ENCODE measurements at places on chromosomes 11 and 22.
A peak's percentile ranks its signal among the peaks of the same experiment; 100 is the strongest.

- DNase-seq, result no peak
Observed at GRCh38 chr11:3796801-3797328, 489 bp downstream of the NUP98 start.

- no peak for DNase-seq
Observed at GRCh38 chr11:103929170-103929903, 107.1 kb upstream of the DDI1 start.

DNA sequence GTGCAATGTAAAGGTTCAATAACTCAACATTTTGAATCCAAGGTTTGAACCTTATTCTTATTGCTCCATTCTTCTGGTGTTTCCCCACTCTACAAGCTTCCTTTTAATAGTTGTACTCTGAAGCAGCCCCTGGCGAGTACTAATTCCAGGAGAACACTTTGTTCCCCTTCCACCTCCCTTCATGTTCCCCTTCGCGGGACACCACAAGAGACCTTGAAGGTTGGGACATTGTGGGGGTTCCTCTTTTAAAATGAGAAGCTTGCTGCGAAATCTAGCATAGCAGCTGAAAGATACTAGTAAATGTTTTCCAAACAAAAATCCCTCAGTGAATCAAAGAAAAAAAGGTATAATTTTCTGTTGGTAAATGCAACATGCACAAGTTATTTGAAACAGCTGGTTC, 626.3 kb upstream of the LRRC4C start:
- DNase-seq, result no peak

DNA sequence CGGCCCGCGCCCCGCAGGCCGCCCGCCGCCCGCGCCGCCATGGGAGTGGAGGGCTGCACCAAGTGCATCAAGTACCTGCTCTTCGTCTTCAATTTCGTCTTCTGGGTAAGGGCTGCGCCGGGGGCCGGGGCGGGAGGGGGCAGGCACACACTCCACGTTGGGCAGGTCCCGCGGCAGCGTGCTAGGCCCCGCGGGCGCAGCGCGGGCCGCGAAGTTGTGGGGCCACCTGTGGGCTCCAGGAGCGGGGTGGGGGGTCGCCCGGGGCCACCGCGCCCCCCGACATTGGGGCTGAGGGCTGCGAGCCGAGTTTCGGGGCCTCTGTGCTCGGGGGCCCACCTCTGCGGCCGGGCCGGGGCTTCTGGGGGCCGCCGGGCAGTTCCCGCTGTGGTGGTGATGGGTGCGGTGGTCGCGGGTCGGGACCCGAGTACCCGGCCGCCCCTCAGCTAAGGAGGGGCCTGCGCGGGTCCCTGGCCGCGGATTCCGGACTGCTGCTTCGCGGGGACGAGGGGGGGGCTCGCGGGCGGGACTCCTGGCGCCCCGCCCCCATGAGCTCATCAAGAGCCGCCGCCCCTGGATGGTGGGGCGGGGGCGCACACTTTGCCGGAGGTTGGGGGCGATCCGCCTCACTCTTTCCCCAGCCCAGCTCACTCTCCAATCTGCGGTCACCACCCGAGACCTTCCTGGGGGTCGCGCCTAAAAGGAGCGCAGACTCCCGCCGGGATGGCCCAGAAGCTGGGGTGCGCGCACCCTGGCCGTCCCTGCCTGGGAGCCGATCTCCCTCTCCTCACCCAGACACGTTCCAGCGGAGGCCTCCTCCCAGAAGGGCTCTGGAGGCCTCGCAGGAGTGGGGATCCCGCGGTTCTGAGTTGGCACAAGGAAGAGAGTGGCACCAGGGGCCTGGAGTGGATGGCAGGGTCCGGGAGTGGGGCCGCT, 667 bp downstream of the CD81 start:
- DNase-seq, result peak; percentile 57

DNA sequence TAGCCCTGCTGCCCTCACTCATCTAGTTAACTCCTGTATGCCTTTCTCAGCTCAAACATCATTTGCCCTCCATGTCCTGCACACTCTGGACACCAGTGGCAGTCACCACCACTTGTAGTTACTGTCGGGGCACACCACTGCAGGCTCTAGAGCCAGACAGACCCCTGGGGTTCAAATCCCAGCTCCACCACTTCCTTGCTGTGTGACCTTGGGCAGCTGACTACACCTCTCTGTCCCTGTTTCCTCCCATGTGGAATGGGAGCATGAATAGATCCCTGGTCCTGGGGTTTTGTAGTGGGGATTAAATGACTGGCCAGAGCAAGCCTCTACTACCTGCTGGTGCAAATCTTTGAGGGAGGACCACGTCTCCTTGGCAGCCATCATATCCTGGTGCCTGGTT, 7.8 kb upstream of the IFT27 start:
- DNase-seq, result no peak

- DNase-seq, result no peak
Observed at GRCh38 chr11:23976426-23976825, 520.4 kb upstream of the LUZP2 start.

- no peak for DNase-seq
Observed at GRCh38 chr11:57202281-57202680, 20.5 kb downstream of the LRRC55 start.

GRCh38 chr11:122177238-122177637, 61.2 kb upstream of the BLID start:
- no peak for DNase-seq

DNA sequence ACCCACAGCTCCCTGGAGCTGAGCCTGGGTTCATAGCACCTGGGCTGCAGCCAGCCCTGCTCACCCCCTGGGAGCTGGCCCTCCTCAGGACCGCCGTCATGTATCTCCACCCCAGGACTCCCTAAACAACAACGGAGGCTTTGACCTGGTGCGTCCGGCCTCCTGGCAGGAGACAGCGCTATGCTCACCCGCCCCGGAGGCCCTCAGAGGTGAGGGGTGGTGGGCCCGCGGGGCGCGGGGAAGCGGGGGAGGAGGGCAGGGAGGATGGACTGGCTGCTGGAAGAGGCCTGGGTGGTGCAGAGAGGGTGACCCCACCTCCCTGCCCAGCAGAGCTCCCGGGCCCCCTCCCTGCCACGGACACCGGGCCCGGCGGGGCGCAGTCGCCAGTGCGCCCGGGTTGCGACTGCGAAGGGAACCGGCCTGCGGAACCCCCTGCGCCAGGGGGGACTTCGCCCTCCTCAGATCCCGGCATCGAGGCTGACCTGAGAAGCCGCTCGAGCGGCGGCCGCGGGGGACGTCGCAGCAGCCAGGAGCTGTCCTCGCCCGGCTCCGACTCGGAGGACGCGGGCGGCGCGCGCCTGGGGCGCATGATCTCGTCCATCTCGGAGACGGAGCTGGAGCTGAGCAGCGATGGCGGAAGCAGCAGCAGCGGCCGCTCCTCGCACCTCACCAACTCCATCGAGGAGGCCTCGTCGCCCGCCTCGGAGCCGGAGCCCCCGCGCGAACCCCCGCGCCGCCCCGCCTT, 3.1 kb downstream of the MAPK8IP2 start:
- DNase-seq, result no peak

DNA sequence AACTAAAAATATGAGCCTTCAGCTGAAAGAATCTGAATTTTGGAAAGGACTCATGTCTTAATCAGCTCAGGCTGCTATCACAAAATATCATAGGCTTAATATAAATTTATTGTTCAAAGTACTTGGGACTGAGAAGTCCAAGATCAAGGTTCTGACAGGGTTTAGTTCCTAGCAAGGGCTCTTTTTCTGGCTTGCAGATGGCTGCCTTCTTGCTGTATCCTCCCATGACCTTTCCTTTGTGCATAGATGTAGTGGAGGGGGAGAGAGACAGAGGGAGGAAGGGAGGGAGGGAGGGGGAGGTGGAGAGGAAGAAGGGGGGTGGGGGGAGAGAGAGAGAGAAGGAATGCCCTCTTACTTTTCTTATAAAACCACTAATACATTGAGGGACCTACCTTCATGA, 306.8 kb upstream of the DDI1 start:
- DNase-seq, result no peak

- DNase-seq, result no peak
Observed at GRCh38 chr22:25083807-25084200, 115.9 kb upstream of the CRYBB3 start.

- no peak for DNase-seq
Observed at GRCh38 chr11:67456068-67456705, 1.0 kb downstream of the CABP4 start.

GRCh38 chr11:29255401-29255800, 761.4 kb downstream of the KCNA4 start:
- no peak for DNase-seq

- no peak for DNase-seq
Observed at GRCh38 chr11:60065801-60066200, 9.3 kb downstream of the MS4A3 start.

GRCh38 chr11:114596175-114596919, 761 bp upstream of the NXPE4 start:
- DNase-seq, result no peak

GRCh38 chr11:45334410-45334809, 48.3 kb upstream of the SYT13 start:
- no peak for DNase-seq
